ENCODE measurements at places on chromosomes 11 and 22. TPM values are rescaled to one million over a fixed set of nuclear protein-coding genes. Genes with fewer than 3 reads are reported as not detected.

OR52R1 gene
- total RNA-seq, result not detected

GRCh38 chr22:46764140-46764680 is 1.8 kb downstream of the TBC1D22A start:
- no peak for DNase-seq

- DNase-seq, result peak; percentile 89
These were observed 31.9 kb downstream of the FLI1 start for GRCh38 chr11:128725630-128726319.

LINC01488 gene
- total RNA-seq, result not detected

MIAT gene
- total RNA-seq, result 11.7 TPM

DNA sequence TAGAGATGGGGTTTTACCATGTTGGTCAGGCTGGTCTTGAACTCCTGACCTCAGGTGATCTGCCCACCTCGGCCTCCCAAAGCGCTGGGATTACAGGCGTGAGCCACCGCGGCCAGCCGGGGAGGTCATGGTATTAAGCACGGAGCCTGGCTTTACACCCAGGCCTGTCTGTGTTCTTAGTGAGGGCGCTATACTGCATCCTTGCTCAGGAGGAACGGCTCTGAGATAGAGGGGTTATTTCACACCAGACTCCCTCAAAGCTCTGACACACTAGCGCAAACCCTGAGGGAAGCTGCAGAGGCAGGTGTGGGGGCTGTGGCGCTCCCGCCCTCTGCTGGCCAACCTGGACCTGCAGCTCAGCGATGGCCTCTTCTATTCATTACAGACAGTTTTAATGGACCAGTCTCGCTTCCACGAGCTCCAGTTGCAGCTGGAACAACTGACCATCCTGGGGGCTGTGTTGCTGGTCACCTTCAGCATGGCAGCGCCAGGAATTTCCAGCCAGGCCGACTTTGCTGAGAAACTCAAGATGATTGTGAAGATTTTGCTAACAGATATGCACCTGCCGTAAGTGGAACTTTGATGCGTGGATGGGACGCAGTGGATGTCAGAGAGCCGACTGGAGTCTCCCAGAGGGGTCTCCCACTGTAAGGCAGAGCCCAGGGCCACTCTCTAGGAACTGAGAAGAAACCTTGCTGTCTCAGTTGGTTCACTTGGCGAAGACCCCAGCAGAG is 26.2 kb downstream of the TCP11L1 start:
- DNase-seq, result no peak

P2RX6 gene
- total RNA-seq, result not detected

DNA sequence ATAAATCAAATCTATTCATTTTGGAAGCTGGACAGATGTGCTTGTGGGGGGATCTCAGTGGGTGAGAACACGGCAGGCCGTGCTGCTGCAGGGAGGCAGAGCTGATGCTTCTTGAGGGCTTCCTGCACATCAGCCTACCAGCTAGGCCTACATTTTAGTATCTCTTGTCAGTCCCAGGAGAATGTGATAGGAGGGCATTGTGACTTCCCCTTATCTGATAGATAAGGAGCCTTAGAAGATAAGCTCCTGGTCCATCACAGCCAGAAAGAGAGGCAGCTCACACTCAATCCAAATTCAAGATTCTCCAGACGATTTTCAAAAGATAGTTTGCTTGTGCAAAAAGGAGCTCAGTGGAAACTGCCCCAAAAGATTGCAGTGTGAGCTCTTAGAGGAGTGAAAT is 89.0 kb downstream of the SHANK2 start:
- DNase-seq, result no peak

DNA sequence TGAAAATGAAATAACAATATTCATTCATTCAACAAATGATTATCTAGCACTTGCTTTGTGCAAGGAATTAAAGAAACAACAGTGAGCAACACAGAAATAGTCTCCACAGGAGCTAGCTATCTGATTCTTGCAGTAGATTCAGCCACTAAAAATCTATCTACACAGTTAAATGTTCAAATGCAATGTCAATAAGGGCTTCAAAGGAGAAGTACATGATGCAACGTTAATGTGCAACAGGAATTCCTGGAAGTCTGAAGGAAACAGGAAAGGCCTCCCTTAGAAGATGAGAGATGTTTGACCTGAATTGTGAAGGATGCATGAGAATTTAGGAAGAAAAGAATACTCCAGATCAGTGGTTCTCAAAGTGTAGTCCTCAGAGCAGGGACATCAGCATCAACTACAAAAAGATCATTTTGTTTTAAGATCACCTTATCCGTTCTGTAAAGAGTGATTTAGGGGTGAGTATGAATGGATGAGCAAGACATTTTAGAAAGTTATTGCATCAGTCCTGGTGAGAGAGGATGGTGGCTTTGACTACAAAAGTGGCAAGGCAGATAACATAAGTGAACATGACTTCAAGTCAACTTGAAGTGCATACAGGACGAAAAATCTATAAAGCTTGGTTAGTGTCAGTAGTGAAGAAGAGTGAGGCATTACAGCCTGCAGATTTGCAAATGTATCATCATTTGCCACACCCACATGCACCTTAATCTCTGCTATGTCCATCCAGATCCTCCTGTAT is 96.0 kb downstream of the ETS1 start:
- DNase-seq, result no peak

OR5J2 gene
- total RNA-seq, result not detected

- DNase-seq, result no peak
These were observed 15.0 kb upstream of the BIRC3 start for GRCh38 chr11:102302241-102302640.

- no peak for DNase-seq
These were observed 6.4 kb upstream of the NNMT start for GRCh38 chr11:114289779-114290178.

FAM227A gene
- 0.33 TPM for total RNA-seq

Measured in GM12878 (cell line).